ENCODE measurements at places on chromosomes 1 and 21.

DNA sequence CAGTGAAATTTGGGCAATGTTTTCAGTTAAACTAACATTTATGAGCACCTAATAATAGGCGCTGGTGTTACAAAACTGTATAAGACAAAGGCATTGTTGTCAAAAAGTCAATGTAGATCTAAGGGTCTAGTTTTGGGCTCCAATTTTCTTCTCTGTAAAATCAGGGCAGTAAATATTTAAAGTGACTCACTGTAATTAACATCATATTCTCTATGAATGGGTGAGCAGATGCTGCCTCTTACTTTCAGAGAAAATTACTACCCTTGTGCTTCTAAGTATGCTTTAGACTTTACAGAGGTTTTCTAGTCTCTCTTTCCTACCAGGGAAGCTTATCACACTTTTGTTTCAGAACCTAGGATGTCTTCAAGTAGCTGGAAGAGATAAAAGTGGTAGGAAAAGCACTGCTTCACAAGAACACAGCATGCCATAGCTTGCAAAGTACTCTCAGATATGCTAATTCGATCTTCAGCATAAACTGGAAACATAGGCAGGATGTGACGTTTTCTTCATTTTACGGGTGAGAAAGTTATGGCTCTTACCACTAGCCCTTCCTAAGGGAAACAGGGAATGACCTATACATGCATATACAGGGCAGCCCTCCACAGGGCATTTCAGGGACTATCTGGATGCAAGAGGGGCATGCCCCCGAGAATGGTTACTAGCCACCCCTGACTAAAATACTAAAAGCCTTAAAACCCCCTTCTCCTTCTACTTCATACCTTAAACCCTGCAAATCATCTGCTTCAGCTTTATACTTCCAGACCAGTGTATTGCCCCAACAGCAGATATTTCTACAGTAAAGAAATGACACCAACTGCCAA lies 2.6 kb downstream of the C1orf116 start:
- no peak for DNase-seq

- DNase-seq: no peak
These were observed 19.3 kb upstream of the MAN1A2 start for GRCh38 chr1:117347907-117348306.

GRCh38 chr21:35467566-35467965 lies 418.5 kb upstream of the RUNX1 start:
- DNase-seq: no peak

DNA sequence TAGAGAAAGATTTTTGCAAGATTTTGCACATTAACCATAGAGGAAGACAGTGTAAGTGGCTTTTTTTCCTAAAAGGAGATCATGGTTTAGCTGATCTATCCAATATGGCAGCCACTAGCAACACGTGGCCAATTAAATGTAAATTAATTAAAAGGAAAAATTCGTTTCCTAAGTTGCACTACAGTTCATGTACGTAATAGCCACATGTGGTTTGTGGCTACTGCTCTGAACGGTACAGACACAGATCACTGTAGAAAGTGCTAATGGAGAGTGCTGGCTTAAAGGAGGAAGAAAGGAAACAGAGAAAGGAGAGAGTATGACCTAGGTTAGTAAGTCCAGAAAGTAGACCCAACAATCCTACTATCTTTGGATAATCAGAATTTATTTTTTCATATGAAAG lies 170.8 kb downstream of the SIPA1L2 start:
- no peak for DNase-seq

GRCh38 chr1:84687714-84688462 lies 2.4 kb downstream of the SSX2IP start:
- DNase-seq: no peak

- DNase-seq: no peak
These were observed 181.0 kb downstream of the FOXD2 start for GRCh38 chr1:47618830-47619229.

GRCh38 chr1:235532360-235532759 lies 28.1 kb upstream of the B3GALNT2 start:
- DNase-seq: no peak

GRCh38 chr1:225691861-225692516 lies 39.1 kb upstream of the ENAH start:
- DNase-seq: no peak
